ENCODE measurements at places on chromosomes 13 and 19. TPM values are rescaled to one million over a fixed set of nuclear protein-coding genes. Genes with fewer than 3 reads are reported as not detected.

The CLEC11A gene
- 16.6 TPM for total RNA-seq

The PGLYRP2 gene
- total RNA-seq = not detected

The UBE2L5 gene
- not detected for total RNA-seq

The SELENOV gene
- 2.0 TPM for total RNA-seq

The RXFP2 gene
- not detected for total RNA-seq

The CYSLTR2 gene
- total RNA-seq = 0.30 TPM

The CACNA1A gene
- total RNA-seq = 6.8 TPM
